ENCODE measurements at places on chromosomes 16 and 17.

GRCh38 chr17:35407531-35407930 is 24.8 kb downstream of the SLFN12 start:
- no peak for DNase-seq

DNA sequence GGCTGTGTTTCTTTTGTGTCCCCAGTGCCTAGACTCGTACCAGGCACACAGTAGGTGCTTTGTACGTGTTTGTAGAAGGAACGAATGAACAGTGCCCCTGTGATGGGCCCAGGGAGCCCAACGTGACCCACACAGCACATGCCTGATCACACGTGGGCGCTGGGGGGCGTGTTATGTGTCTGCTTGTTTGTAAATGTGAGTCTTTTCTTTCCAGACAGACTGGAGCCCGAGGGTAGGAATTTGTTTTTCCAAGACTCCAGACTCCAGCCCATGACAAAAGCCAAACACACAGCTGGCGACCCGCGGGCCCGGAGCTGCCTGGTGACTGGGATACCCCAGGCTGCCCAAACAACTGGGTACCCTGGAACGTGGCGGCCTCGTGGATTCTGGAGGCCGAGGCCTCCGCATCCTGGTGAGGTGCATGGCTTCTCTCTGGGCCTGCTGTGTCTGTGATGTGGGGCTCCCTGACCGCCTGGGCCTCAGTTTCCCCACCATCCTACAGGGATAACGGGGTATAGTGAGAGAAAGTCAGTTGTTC is 14.9 kb upstream of the CBFA2T3 start:
- no peak for DNase-seq

DNA sequence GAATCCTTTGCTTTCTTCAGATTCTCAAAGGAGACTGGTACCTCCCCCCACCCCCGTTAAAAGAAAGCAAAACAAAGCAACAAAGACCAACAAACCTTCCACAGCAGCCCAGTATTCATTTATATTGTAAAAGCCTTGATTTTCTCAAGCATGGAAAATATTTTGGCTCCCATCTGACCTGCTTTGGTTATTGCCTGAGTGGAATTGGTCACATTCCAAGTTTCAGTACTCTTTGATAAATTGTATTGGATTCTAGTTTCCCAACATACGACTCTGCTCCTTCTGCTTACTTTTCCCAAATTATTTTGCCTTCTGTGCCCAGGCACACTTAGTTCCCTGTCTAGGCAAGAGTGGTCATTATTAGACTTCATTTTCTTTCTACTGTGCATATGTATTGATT is 1.3 kb downstream of the ABCC11 start:
- DNase-seq = no peak

DNA sequence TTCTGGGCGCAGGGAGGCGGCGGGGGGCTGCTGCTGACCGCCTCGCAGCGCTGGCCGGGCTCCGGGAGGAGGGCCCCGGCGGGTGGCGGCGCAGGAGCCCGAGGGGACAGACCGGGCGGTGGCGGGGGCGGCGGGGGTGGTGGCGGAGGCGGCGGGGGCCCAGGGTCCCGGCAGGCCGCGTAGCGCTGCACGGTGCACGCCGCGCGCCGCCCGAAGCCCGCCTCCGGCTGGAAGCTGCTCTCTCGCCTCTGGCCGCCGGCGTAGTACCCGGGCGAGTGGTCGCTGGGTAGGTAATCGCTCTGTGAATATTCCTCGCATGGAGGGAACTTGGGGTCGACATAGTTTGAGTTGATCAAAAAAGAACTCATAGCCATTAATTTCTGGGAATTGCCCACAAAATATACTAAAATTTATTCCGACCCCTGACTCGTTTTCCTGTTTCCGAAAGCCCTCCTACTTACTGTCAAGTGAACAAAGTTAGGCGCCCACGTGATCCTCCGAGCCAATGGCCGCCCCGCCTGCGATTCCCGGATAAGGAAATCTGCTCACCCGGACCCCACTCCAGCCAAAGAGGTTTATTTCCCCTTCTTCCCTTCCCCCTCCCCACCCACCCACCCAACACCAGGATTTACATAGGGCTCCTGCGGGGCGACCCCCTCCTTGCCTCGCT is at the start of gene HOXB4:
HOXB4 (minus strand) TSS at position 405 of the 670 bp plus-strand sequence; CDS start at position 374, 31 bp downstream.
- no peak for DNase-seq

DNA sequence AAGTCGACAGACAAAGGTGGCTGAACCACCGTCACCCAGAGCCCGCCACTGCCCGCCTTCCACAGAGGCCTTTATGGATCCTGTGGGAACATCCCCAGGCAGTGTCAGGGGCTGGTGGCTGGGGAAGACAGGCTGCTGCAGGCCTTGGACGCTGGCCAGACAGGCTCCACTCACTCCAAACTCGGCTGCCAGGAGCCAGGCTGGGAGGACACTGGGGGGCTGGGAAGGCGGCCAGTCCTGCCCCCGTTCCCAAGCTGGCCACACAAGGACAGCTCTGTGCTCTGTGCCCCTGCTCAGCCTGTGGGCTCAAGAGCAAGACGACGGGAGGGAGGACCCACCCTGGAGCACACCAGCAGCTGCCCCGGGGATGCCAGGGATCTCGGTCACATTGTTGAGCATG is 7.6 kb upstream of the LCAT start:
- DNase-seq = peak; percentile 85

DNA sequence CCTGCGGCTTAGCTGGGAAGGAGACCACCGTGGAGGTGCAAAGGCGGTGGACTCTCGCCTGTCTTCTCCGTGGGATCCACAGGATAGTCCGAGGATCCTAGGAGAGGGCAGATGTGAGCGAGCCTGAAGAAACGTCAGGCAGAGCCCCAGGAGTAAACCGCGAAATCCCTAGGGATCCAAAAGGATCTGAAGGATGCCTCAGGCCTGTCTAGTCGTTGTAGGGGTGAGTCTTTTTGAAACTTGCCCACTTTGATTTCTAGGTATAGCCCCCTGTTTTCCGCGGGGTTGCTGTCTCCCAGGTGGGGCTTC is 576.5 kb downstream of the KCNJ18 start:
- no peak for DNase-seq

DNA sequence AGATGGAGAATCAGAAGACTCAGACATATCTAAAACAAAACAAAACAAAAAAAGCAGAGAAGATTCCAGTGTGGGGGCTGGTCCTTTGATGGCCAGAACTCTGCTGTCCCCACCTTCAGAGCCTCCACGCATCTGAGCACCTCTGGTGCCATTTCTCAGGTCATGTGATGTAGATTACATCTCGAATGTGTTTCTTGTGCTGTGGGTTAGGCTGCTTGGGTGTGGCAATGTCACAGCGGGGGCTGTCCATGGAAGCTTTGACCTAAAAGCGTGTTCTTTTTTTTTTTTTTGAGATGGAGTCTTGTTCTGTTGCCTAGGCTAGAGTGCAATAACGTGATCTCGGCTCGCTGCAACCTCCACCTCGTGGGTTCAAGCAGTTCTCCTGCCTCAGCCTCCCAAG is 51.2 kb downstream of the PLD6 start:
- DNase-seq = no peak

- no peak for DNase-seq
Measured at GRCh38 chr17:32492264-32492589, 5.4 kb downstream of the CDK5R1 start.

DNA sequence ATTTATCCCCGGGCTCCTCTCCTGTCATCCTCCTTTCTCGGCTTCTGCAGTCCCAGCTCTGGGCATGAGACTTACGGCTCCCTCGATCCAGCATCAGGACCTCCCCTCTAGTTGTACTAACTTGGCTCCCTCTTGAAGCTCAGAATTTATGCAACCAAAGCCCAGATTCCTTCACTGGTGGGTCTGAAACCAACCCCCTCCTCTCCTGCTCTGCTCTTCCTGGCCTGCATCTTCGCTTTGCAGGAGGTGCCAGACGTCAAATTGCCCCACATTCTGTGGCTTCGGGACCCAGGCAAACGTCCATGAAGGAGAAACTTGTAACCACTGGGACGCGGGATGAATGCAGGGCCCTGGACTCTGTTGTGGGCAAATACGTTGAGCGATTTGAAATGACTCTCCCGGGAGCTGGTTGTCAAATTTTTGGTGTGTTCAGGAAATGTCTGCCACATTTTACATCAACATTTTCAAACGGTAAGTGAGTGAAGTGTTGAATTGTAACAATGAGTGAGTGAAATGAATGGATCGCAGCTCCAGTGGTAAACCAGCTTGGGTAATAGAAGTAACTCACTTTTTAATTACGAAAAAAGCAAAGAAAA is 29.3 kb upstream of the ELAC2 start:
- DNase-seq = no peak

GRCh38 chr17:28173801-28174200 is 131.3 kb downstream of the NLK start:
- no peak for DNase-seq

GRCh38 chr17:77449373-77449907 is 308.7 kb downstream of the SEC14L1 start:
- DNase-seq = no peak

GRCh38 chr17:58279736-58280479 is 827 bp downstream of the MPO start:
- no peak for DNase-seq

DNA sequence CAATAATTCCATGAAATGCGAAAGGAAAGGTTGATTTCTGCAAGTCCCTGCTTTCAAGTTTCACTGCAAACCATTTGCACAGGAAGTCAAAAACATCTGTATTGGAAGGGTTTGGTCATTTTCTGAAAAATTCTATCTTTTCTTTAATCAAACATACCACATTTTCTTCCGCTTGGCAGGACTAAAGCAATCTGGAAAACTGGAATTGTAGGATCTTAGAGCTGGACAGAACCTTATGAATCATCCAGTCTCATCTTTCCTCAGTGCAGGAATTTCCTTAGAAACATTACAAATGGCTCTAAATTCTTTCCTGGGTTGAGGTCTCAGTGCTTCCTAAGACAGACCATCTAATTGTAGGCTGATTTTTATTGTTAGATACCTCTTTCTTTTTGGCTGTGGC is 111.5 kb upstream of the ELAC2 start:
- no peak for DNase-seq

- no peak for DNase-seq
Measured at GRCh38 chr17:18995220-18995619, 9.3 kb downstream of the FAM83G start.

- DNase-seq = no peak
Measured at GRCh38 chr17:40718930-40719329, 15.4 kb upstream of the KRT24 start.

Measured in dorsolateral prefrontal cortex (tissue), 122 donors.